Ascending aorta (tissue), 2 donors: ENCODE measurements at places on chromosomes 4 and X.

- H3K36me3 ChIP-seq, result peaks cover 3% of the 10 kb centered on the region
- H3K27me3 ChIP-seq, result no peaks in the 10 kb centered on the region
- no peak overlapping the region for H3K4me3 ChIP-seq
- no peak for DNase-seq
These were observed 67.6 kb upstream of the TMEM150C start for GRCh38 chr4:82629238-82630000.

GRCh38 chrX:147912093-147912801, 528 bp downstream of the FMR1 start:
- H3K36me3 ChIP-seq, result no peaks in the 10 kb centered on the region
- DNase-seq, result no peak
- H3K27ac ChIP-seq, result peak overlapping the region; percentile 97
- H3K4me3 ChIP-seq, result peak overlapping the region; percentile 86
- H3K27me3 ChIP-seq, result no peaks in the 10 kb centered on the region

- H3K36me3 ChIP-seq, result no peaks in the 10 kb centered on the region
- no peaks in the 10 kb centered on the region for H3K4me1 ChIP-seq
- H3K27me3 ChIP-seq, result no peaks in the 10 kb centered on the region
- no peak overlapping the region for H3K4me3 ChIP-seq
These were observed 123.1 kb downstream of the BTC start for GRCh38 chr4:74671080-74671698.

GRCh38 chrX:128518508-128518907, 466.3 kb upstream of the ACTRT1 start:
- no peaks in the 10 kb centered on the region for H3K27me3 ChIP-seq
- H3K36me3 ChIP-seq, result no peaks in the 10 kb centered on the region
- H3K4me1 ChIP-seq, result no peaks in the 10 kb centered on the region
- no peak for DNase-seq

- H3K4me1 ChIP-seq, result no peaks in the 10 kb centered on the region
- no peak for DNase-seq
- no peaks in the 10 kb centered on the region for H3K36me3 ChIP-seq
- no peak overlapping the region for H3K27ac ChIP-seq
- no peak overlapping the region for H3K4me3 ChIP-seq
These were observed 25.2 kb upstream of the ASMTL start for GRCh38 chrX:1477801-1478458.

- no peak overlapping the region for H3K4me3 ChIP-seq
- no peaks in the 10 kb centered on the region for H3K4me1 ChIP-seq
- no peak overlapping the region for H3K27ac ChIP-seq
These were observed 10.8 kb upstream of the SNCA start for GRCh38 chr4:89847571-89848325.

DNA sequence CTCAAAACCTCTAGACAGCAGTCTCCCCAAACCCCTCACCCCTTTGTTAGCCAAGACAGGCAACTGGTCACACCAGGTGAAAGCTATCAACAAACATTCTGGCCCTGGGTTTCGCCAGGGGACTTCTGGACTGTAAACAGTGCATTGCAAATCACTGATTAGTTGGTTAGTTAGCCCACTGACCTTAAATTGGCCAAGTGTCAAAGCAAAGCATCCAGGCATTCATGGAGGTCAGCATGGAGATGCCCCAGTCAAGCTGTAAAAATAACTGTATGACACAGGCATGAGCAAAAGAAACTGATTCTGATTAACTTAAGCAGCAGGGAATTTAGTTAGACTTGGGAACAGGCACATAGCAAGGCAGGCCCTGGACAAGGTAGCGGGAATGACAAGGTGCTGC, 156.0 kb upstream of the TTC29 start:
- H3K4me3 ChIP-seq, result no peak overlapping the region
- no peaks in the 10 kb centered on the region for H3K27me3 ChIP-seq
- H3K36me3 ChIP-seq, result no peaks in the 10 kb centered on the region
- H3K4me1 ChIP-seq, result peaks cover 22% of the 10 kb centered on the region

- no peak for DNase-seq
- H3K27me3 ChIP-seq, result no peaks in the 10 kb centered on the region
- H3K4me1 ChIP-seq, result no peaks in the 10 kb centered on the region
- H3K4me3 ChIP-seq, result no peak overlapping the region
- H3K36me3 ChIP-seq, result no peaks in the 10 kb centered on the region
These were observed 156.8 kb upstream of the HS3ST1 start for GRCh38 chr4:11585506-11585905.

- peaks cover 8% of the 10 kb centered on the region for H3K4me1 ChIP-seq
- H3K27ac ChIP-seq, result no peak overlapping the region
- no peak overlapping the region for H3K4me3 ChIP-seq
- no peaks in the 10 kb centered on the region for H3K36me3 ChIP-seq
- peaks cover 25% of the 10 kb centered on the region for H3K27me3 ChIP-seq
These were observed 2.7 kb upstream of the NKX6-1 start for GRCh38 chr4:84501721-84502267.

- H3K36me3 ChIP-seq, result no peaks in the 10 kb centered on the region
- no peak for DNase-seq
- no peaks in the 10 kb centered on the region for H3K27me3 ChIP-seq
- no peaks in the 10 kb centered on the region for H3K4me1 ChIP-seq
These were observed 9.8 kb downstream of the PABPC1L2A start for GRCh38 chrX:73069365-73070035.

DNA sequence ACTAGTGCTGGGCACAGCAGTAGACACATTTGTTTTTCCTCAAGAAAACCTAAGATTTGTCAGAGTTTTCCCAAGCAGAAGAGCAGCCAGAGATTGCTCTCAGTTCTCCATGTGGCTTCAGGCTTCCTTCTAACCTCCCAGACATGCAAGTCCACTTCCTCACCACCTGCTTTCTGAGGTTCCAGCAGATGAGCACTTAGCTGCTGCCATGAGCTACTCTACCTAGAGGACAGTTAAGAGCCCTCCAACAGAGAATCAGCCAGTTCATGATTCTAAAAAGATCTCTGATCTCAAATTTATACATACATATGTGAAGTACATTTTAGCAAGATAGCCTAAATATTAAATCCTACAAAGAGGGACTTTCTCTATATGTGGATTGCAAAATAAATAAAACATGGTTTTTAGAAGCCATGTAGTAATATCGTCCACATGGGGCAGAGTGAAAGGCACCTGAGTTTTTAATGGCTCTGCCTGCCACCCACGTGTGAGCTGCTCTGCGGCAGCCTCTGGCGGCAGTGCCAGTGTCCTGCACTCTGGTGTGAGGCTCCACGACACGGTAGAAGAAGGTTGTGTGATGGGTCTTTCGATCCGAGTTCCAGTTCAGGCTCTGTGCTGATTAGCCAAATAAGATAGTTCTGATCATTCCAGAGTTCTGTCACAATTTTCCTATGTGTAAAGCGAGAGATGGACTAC, 10.3 kb downstream of the CYP4V2 start:
- peak; percentile 68 for DNase-seq
- no peaks in the 10 kb centered on the region for H3K27me3 ChIP-seq
- peaks cover 3% of the 10 kb centered on the region for H3K36me3 ChIP-seq
- no peaks in the 10 kb centered on the region for H3K4me1 ChIP-seq

DNA sequence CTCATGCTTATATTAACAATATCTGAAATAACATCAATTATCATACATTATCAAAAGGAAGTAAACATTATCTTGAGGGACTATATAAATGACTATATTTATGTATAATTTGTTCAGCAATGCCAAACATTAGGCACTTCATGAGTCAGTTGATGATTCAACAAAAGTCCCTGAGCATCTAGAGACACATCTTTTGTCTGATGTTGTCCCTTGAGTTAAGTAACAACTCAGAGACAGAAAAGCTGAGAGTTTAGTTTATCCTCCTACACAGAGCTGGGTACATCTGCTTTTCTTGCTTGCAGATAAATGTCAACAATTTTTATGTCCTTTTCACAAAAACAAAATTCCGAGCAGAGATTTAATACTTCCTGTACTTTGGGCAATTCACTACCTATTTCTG, 311.1 kb downstream of the INPP4B start:
- no peaks in the 10 kb centered on the region for H3K4me1 ChIP-seq
- no peak overlapping the region for H3K4me3 ChIP-seq
- H3K27me3 ChIP-seq, result no peaks in the 10 kb centered on the region
- H3K27ac ChIP-seq, result no peak overlapping the region
- DNase-seq, result no peak

GRCh38 chrX:106802388-106803275, at the start of gene TBC1D8B:
TSS of gene TBC1D8B (plus strand) at chrX:106802673. CDS start at chrX:106802854, 181 bp downstream.
- peak within 1 kb of the TSS; percentile 11 for H3K27ac ChIP-seq
- no peaks in the 10 kb centered on the region for H3K27me3 ChIP-seq
- no peaks in the 10 kb centered on the region for H3K36me3 ChIP-seq
- no peaks in the 10 kb centered on the region for H3K4me1 ChIP-seq
- DNase-seq, result peak; percentile 22

- DNase-seq, result no peak
- peaks cover 10% of the 10 kb centered on the region for H3K4me1 ChIP-seq
- no peaks in the 10 kb centered on the region for H3K27me3 ChIP-seq
- H3K36me3 ChIP-seq, result peaks cover 2% of the 10 kb centered on the region
- peak overlapping the region; percentile 68 for H3K4me3 ChIP-seq
These were observed 550 bp downstream of the CBR4 start for GRCh38 chr4:169009286-169010124.

GRCh38 chrX:139125916-139126315, 404.6 kb upstream of the F9 start:
- no peaks in the 10 kb centered on the region for H3K4me1 ChIP-seq
- no peaks in the 10 kb centered on the region for H3K27me3 ChIP-seq
- H3K4me3 ChIP-seq, result no peak overlapping the region
- no peak overlapping the region for H3K27ac ChIP-seq
- no peaks in the 10 kb centered on the region for H3K36me3 ChIP-seq

DNA sequence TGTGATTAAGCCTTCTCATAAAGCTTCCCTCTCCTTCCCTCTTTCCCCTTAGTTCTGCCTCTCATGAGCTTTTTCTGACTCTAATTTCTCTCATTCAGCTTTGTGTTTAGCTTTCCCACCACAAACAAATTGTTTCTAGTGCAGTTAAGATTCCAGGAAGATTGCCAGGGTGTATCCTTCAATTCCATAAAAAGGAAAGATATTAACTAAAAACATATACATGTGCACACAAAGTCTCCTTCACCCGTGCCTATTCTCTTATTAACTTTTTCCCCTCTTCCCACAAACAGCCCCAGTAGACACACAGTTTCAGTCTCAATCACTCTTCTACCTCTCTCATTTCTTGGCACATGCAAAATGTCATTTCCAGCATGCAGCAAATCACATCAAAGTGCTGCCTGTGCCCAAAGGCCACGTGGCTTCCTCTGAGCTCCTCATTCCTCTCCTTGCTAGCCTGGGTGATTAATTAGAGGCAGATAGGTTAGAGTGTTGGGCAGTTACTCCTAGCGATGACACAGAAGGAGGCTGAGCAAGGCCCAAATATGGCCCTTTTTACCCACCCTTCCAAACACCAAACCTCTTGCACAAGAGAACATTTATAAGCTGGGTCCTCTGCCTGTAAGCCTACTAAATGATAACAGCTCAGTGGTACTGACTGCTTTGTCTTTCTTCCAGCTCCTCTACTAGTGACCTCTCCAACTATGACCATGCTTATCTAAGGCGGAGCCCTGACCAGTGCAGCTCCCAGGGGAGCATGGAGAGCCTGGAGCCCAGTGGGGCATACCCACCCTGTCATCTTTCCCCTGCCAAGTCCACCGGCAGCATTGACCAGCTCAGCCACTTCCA, 159.6 kb downstream of the SOWAHB start:
- peak; percentile 92 for DNase-seq
- no peak overlapping the region for H3K4me3 ChIP-seq
- no peaks in the 10 kb centered on the region for H3K27me3 ChIP-seq
- H3K27ac ChIP-seq, result peak overlapping the region; percentile 97
- peaks cover 21% of the 10 kb centered on the region for H3K4me1 ChIP-seq
- H3K36me3 ChIP-seq, result peaks cover 26% of the 10 kb centered on the region

- no peak overlapping the region for H3K4me3 ChIP-seq
- H3K27me3 ChIP-seq, result no peaks in the 10 kb centered on the region
- no peaks in the 10 kb centered on the region for H3K36me3 ChIP-seq
- no peak overlapping the region for H3K27ac ChIP-seq
These were observed 887.6 kb downstream of the PCDH19 start for GRCh38 chrX:99522450-99522849.

DNA sequence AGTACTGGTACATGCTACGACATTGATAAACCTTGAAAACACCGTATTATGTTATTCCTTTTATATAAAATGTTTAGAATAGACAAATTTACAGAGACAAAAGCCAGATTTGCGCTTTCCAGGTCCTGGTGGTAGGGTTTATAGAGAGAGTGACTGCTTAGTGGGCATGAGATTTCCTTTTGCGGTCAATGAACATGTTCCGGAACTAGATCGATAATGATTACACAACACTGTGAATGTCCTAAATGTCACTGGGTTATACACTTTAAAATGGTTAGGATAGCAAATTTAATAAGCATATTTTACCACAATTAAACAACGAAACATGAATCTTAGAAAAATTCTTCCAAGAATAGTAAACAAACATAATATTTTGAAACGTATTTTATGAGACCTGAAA, 77.3 kb downstream of the MAGEA10 start:
- no peaks in the 10 kb centered on the region for H3K36me3 ChIP-seq
- H3K27ac ChIP-seq, result no peak overlapping the region
- no peaks in the 10 kb centered on the region for H3K27me3 ChIP-seq
- no peaks in the 10 kb centered on the region for H3K4me1 ChIP-seq
- DNase-seq, result no peak

DNA sequence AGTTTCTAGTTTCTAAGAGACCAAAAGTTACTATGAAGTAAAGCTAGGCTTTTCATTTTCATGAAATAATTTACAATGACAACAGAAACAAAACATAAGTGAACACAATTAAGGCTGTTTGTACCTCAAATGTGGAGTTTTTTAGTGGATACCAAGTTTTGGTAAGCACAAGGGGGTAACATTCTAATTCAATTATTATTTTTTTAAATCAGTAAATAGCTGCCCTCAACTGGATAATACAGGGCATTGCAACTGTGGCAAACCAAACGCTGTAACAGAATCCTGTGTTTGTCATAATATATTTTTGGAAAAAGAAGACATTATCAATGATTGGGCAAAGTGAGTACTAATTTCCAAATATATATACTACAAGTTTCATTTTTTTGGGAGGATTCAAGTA, 150.3 kb downstream of the FBXW7 start:
- no peaks in the 10 kb centered on the region for H3K27me3 ChIP-seq
- no peaks in the 10 kb centered on the region for H3K36me3 ChIP-seq
- no peak for DNase-seq
- no peaks in the 10 kb centered on the region for H3K4me1 ChIP-seq
- H3K27ac ChIP-seq, result no peak overlapping the region

DNA sequence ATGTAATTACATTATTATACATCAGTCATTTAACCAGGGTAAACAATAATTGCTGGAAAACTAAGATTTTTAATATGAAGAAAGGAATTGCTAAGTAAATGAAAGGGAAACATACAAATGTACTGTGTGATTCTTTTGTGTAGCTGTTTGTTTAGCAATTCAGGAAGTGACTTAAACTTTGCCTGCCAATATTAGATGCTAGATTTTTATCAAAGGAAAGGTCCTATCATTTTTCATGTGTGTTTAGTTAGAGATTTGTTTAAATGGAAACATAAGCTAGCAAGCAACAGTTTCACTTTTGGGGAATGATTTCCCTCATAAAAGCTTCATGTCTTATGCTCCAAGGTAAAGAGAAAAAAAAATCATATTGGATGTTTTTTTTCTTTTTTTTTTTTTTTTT, 95.1 kb upstream of the LIMCH1 start:
- no peaks in the 10 kb centered on the region for H3K27me3 ChIP-seq
- H3K36me3 ChIP-seq, result no peaks in the 10 kb centered on the region
- no peak overlapping the region for H3K4me3 ChIP-seq
- no peak overlapping the region for H3K27ac ChIP-seq
